ENCODE measurements at places on chromosomes 12 and 14.

DNA sequence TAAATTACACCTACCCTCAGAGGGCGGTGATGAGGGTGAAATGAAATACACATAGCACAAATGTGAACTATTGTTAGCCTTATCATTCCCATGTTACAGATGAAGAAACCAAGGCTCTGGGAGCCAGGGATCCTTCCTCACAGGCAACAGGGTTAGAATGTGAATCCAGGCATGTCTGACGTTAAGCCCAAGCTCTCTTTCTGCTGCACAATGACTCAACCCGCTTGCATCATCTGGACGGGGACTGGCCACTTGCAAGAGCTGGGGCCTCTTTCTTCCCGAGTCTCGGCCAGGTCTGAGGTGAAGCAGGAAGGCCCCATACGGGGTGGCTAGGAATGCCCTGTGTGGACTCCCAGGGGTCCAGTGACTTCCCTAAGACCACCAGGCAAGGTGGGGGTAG, 105.2 kb downstream of the RBM19 start:
- peak; percentile 42 for DNase-seq

DNA sequence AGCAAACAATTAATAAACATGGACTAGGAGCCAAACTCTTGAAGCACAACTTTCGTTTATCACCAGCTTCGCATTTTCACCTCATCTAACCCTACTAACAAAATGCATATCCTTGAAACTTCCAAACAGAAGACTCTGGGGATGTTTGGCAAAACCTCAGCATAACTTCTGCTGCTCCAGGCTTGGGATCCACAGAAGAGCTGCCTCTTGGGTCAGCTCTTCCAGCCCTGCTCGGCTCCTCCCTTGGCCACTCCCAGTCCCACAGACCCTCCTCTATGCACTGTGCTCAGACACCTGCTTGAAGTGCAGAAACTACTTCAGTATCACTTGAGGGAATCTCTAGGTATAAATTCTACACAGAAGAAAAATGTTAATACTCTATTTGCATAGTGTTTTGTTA, 110.0 kb upstream of the AMIGO2 start:
- DNase-seq: no peak

- no peak for DNase-seq
Measured at GRCh38 chr12:92432724-92433441, 269.9 kb upstream of the PLEKHG7 start.

GRCh38 chr12:52147367-52147963, 44.3 kb downstream of the KRT80 start:
- peak; percentile 77 for DNase-seq

- DNase-seq: no peak
Measured at GRCh38 chr14:59150990-59151389, 37.5 kb upstream of the DAAM1 start.

DNA sequence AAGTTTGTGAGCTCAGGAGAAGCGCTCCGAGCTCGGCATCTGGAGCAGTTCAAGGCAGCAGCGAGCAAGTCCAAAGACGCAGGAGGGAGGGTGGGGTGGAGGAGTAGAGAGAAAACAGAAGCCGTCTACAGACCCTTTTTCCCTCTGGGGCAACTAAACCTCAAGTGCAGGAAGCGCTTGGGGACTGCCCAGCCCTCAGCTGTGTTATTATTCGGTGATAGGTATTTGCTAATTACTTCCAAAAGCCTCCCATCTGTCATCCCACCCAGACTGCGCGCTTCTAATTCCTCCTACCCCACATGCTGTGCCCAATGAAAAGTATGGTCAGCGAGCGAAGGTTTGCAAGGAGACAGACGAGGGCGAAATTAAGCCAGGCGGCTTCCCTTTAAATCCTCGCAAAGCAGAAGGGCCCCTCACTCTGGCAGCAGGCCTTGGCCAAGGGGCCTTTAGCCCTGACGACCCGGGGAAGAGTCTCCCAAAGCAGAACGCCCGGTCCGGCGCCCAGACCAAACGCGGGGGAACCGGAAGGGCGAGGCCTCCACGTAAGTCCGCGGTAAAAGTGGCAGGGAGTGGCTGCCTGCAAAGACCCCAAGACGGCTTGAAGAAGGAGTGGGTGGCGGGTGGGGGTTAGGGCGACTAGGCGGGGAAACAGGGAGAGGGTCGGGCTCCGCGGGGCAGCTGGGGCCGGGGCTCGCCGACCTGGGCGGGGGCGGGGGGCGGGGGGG, 507 bp upstream of the CD9 start:
- DNase-seq: peak; percentile 36

- DNase-seq: no peak
Measured at GRCh38 chr12:131720921-131721320, 10.0 kb downstream of the SFSWAP start.

- DNase-seq: no peak
Measured at GRCh38 chr12:101563212-101563611, 31.6 kb upstream of the MYBPC1 start.

DNA sequence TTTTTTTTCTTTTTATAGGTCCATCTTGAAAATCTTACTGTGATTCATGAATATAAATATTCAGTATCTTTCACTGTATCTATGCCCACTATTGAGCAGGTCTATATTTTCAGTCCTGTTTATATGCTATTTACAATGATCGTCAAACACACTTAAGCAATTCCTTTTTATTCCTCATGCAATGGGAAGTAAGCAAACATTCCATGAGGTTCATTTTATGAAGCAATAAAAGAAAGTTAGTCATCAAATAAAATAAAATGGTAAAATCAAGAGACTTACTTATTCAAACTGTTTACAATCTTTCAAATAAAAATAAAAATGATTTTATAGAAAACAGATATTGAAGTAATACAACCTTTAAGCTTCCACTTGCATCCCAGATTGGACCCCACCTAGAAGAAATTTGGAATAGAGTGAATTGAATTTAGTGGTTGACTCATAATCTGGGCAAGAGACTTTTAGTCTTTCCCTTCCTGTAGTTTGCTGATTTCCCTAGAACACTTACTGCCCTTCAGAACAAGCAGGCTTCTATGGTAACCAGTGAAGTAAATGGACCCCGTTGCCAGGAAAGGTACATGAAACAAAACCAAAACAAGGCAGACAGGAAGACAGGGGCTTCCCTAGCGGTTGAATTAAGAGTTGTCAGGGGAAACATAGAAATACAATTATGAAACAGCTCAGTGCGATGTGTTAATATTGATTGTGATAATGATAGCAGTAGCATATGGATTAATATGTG, 241.0 kb upstream of the ATP2B1 start:
- no peak for DNase-seq

DNA sequence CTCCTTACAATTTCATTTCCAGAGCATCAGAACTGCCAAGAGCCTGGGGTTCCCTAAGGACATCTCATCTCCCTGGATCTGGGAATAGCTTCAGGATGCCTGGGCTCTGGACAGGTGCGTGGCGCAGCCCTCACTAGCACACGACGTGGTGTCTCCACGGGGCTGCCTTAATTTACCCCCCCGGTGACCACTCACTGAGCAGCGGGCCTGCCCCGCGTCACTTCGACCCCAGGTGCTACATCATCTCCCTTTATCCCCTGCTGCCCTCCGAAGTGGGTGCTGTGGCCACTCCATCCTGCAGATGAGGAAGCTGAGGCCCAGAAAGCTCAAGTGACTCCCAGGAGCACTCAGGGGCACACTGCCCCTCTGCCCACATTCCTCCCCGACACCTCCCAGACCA, 177.8 kb upstream of the SFSWAP start:
- DNase-seq: no peak

Data from HuH-7.5 (cell line).